Activated T-helper 2 cell treated with anti-CD3 and anti-CD28 coated beads, Interferon-gamma antibody, Interleukin-2, Interleukin-4, amounts not matched to agents 10 μg/mL and 5 μg/mL and 100 μg/mL, durations not matched to agents 14 hours and 24 hours and 36 hours (primary cell): ENCODE measurements at places on chromosomes 13 and 19.

DNA sequence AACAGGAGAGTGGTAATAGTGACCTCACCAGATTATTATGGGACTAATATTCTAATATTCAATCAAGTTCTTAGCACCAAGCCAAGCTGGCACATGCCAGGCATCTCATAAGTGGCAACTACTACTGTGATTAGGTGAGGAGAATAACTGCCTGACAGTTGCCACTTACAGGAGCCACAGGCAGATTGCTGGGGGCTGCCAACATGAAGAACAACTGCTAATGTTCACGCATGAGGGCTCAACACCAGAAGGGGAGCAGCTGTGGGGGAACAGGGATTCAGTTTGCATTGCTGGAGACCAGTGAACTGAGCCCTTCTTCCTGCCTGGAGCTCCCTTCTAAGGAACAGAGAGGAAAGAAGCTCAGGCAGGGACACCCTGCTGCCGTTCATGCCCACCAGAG lies 504.5 kb downstream of the FOXO1 start:
- no peak overlapping the region for H3K27ac ChIP-seq
- no peaks in the 10 kb centered on the region for H3K36me3 ChIP-seq
- peaks cover 5% of the 10 kb centered on the region for H3K4me1 ChIP-seq
- no peak overlapping the region for H3K4me3 ChIP-seq
- H3K27me3 ChIP-seq: no peaks in the 10 kb centered on the region

GRCh38 chr19:5037936-5038335 lies 69.0 kb downstream of the KDM4B start:
- peaks cover 25% of the 10 kb centered on the region for H3K36me3 ChIP-seq
- no peaks in the 10 kb centered on the region for H3K4me1 ChIP-seq
- no peaks in the 10 kb centered on the region for H3K27me3 ChIP-seq
- H3K4me3 ChIP-seq: no peak overlapping the region

DNA sequence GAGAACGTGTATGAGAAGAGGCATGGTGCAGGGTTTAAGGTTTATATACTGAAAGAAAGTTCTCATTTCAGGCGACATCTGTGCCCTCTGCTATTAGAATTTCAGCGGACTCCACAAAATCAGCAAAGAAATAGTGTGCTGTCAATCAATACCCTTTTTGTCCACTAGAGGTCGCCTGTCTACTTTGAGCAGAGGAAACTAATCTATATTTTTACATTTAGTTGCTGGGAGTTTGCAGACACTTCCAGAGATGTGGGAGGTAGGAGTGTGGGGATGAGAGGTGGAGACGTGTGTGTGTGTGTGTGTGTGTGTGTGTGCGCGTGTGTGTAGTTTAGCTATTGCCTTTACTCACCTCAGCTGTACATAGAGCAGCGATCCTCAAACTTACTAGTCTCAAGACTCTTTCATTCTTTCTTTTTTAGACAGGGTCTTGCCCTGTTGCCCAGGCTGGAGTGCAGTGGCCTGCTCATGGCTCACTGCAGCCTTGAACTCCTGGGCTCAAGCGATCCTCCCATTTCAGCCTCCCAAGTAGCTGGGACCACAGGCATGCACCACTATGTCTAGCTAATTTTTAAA lies 9.7 kb downstream of the INAFM1 start:
- H3K4me1 ChIP-seq: peaks cover 5% of the 10 kb centered on the region
- H3K27ac ChIP-seq: no peak overlapping the region
- H3K27me3 ChIP-seq: no peaks in the 10 kb centered on the region
- peaks cover 4% of the 10 kb centered on the region for H3K36me3 ChIP-seq
- no peak overlapping the region for H3K4me3 ChIP-seq
- DNase-seq: no peak

DNA sequence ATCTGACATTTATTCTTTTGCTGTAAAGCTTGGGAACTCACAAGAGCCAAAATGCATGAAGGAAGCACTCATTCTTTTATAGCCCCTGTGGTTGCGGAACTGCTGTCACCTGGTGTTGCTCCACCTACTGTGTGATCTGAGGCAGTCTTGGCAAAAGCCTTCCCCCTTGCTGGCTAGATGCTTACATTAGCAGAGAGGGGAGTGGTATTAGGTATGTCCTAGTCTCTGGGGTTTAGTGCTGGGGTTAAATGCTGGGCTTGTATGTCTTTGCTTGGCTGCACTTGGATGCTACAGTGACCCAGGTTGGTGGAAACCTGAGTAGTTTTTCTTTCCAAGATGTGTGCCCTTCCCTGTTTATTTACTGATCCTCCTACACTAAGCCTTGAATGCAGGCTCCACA lies 99.3 kb downstream of the WDFY2 start:
- H3K4me3 ChIP-seq: no peak overlapping the region
- H3K27me3 ChIP-seq: no peaks in the 10 kb centered on the region
- no peaks in the 10 kb centered on the region for H3K36me3 ChIP-seq

GRCh38 chr13:96033220-96034015 lies 19.8 kb downstream of the UGGT2 start:
- H3K27me3 ChIP-seq: no peaks in the 10 kb centered on the region
- no peak overlapping the region for H3K4me3 ChIP-seq
- no peak for DNase-seq
- H3K27ac ChIP-seq: no peak overlapping the region

DNA sequence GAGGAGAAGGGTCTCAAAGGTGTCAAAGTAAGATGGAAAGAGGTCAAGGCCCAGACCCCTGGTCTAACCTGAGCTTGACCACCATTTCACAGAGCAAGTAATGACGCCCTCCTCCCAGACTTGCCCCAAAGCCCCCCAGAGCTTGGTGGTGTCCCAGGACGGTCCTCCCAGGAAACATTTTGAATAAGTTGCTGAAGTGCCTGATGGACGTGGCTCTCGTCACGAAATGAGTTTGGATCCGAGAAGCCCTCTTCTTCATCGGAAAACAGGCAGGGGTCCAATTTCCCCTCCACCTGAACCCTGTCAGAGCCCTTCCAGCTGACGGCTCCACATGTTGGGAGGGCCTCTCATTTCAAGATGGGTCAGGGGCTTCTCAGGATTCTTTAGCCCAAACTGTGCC lies 54.5 kb upstream of the TPM4 start:
- H3K4me1 ChIP-seq: no peaks in the 10 kb centered on the region
- H3K27ac ChIP-seq: no peak overlapping the region
- no peak overlapping the region for H3K4me3 ChIP-seq
- no peak for DNase-seq
- H3K27me3 ChIP-seq: no peaks in the 10 kb centered on the region

DNA sequence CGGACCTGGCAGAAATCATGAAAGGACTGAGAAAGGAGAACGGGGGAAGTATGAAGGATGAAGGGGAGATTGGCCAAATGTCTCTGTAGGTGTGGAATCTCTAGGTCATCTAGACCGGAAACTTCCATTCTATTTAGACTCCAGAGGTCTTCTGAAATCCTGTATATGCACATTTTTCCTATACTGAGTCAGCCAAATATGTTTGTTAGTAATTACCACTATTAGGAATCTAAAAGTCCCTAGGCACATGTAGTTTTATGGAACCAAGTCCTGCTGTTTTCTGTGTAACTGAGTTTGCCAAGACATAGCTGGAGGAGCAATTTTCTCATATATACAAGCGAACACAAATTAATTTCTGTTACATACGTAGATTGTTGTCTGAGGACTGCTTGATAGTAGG lies 498.1 kb downstream of the GPC5 start:
- no peaks in the 10 kb centered on the region for H3K4me1 ChIP-seq
- no peaks in the 10 kb centered on the region for H3K36me3 ChIP-seq
- no peak overlapping the region for H3K27ac ChIP-seq
- H3K4me3 ChIP-seq: no peak overlapping the region
- DNase-seq: no peak

GRCh38 chr19:35116072-35116801 lies 614 bp downstream of the FXYD3 start:
- no peaks in the 10 kb centered on the region for H3K27me3 ChIP-seq
- H3K4me1 ChIP-seq: peaks cover 4% of the 10 kb centered on the region
- H3K4me3 ChIP-seq: no peak overlapping the region
- no peak overlapping the region for H3K27ac ChIP-seq
- no peak for DNase-seq
- H3K36me3 ChIP-seq: no peaks in the 10 kb centered on the region

- H3K27ac ChIP-seq: no peak overlapping the region
- H3K4me3 ChIP-seq: no peak overlapping the region
- H3K27me3 ChIP-seq: peaks cover 13% of the 10 kb centered on the region
- H3K4me1 ChIP-seq: peaks cover 6% of the 10 kb centered on the region
These were observed 114.9 kb upstream of the TMTC4 start for GRCh38 chr13:100789481-100789880.

GRCh38 chr13:98022210-98022609 lies 68.7 kb downstream of the IPO5 start:
- H3K4me3 ChIP-seq: no peak overlapping the region
- H3K36me3 ChIP-seq: peaks cover 67% of the 10 kb centered on the region
- no peaks in the 10 kb centered on the region for H3K27me3 ChIP-seq
- DNase-seq: no peak
- no peaks in the 10 kb centered on the region for H3K4me1 ChIP-seq
- no peak overlapping the region for H3K27ac ChIP-seq

GRCh38 chr19:55391702-55392615 lies 6.2 kb downstream of the RPL28 start:
- no peak for DNase-seq
- H3K4me1 ChIP-seq: peaks cover 15% of the 10 kb centered on the region
- H3K27me3 ChIP-seq: no peaks in the 10 kb centered on the region
- peaks cover 44% of the 10 kb centered on the region for H3K36me3 ChIP-seq
- H3K27ac ChIP-seq: no peak overlapping the region
- no peak overlapping the region for H3K4me3 ChIP-seq

DNA sequence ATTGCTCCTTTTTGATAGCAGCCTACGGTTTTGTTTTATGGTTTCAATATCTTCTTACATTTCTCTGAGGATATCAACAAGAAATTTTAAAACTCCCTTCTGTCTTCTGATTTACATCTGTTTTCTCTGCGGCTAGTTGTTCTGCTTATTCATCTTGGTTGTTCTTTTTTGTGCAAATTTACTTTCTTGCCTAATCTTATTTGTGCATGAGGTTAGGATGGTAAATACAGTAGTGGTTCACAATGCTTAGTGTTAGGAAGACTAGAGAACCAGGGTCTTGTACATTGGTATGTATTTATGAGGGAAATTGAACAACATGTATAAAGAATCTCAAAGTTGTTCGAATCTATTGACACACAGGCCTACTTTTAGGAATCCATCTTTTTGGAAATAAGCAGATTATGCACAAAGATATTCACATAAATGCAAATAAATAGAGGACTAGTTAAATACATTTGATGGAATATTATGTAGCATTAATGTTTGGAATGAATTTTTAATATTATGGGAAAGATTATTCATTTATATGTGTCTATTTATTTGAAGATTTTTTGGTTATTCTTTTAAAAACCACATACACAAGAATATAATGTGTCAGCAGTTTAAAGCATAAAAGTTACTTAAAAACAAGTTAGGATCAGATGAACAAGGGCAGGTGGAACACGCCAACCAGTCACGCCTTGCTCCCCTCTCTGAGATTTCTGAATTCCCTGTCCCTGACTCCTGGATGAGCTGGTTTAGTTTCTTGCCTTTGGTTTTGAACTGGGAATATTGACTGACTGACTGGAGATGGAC lies 51.4 kb upstream of the RFC3 start:
- no peaks in the 10 kb centered on the region for H3K36me3 ChIP-seq
- H3K4me3 ChIP-seq: no peak overlapping the region
- H3K27me3 ChIP-seq: peaks cover 6% of the 10 kb centered on the region
- H3K4me1 ChIP-seq: peaks cover 4% of the 10 kb centered on the region
- DNase-seq: no peak

- peaks cover 9% of the 10 kb centered on the region for H3K27me3 ChIP-seq
- no peak overlapping the region for H3K4me3 ChIP-seq
- no peak for DNase-seq
- H3K27ac ChIP-seq: no peak overlapping the region
- no peaks in the 10 kb centered on the region for H3K36me3 ChIP-seq
These were observed 60.7 kb downstream of the SLC6A16 start for GRCh38 chr19:49264258-49264657.

DNA sequence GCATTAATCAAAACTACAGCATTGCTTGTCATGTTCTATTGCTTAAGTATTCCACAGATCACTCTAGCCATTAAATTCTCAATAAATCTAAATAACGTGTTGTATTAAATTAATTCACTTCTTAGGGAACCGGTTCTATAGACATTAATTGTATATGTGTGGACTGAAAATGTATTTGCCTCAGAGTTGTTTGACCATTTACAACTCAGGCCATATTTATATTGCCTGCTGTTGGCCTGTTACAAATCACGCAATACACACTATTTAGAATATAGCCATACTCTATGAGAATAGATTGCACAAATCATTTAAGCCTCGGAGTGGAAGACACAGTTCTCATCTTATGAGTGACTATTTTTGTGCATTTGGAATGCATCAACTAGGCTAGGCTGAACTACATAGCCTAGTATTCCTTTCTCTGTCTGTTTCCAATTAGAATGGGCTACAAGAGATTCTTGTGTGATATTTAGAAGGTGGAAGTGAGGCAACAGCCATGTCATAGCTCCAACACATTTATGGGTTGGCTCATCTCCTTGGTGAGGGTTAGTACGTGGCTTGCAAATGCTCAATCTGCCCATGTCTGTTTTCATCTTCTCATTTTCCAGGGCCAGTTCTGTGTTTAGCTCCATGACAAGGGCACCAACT lies 1116.1 kb downstream of the PCDH9 start:
- no peak overlapping the region for H3K4me3 ChIP-seq
- DNase-seq: no peak
- no peaks in the 10 kb centered on the region for H3K36me3 ChIP-seq
- H3K4me1 ChIP-seq: no peaks in the 10 kb centered on the region
- H3K27me3 ChIP-seq: no peaks in the 10 kb centered on the region

- H3K4me3 ChIP-seq: no peak overlapping the region
- H3K27ac ChIP-seq: no peak overlapping the region
- H3K4me1 ChIP-seq: peaks cover 8% of the 10 kb centered on the region
These were observed 16.9 kb upstream of the CYP2S1 start for GRCh38 chr19:41175801-41176777.

DNA sequence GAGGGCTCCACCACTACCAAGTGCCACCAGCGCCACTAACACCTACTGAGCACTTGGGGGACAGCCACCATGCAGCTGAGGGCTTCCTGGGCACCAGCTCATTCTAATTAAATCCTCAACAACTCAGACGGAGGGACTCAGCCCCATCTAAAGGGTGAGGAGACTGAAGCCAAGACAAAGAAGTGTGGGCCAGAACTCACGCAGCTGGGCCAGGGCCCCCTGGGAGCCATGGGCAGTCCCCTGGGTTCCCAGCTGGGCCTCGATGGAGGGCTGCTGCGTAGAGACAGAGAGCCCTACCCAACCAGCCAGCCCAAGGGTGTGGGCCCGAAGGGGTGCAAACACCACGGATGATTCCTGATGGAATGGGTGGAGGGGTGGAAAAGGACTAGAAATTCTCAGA lies 12.8 kb upstream of the PRKD2 start:
- H3K36me3 ChIP-seq: peaks cover 78% of the 10 kb centered on the region
- peaks cover 22% of the 10 kb centered on the region for H3K4me1 ChIP-seq
- no peak overlapping the region for H3K27ac ChIP-seq
- no peak overlapping the region for H3K4me3 ChIP-seq
- no peaks in the 10 kb centered on the region for H3K27me3 ChIP-seq
- no peak for DNase-seq

DNA sequence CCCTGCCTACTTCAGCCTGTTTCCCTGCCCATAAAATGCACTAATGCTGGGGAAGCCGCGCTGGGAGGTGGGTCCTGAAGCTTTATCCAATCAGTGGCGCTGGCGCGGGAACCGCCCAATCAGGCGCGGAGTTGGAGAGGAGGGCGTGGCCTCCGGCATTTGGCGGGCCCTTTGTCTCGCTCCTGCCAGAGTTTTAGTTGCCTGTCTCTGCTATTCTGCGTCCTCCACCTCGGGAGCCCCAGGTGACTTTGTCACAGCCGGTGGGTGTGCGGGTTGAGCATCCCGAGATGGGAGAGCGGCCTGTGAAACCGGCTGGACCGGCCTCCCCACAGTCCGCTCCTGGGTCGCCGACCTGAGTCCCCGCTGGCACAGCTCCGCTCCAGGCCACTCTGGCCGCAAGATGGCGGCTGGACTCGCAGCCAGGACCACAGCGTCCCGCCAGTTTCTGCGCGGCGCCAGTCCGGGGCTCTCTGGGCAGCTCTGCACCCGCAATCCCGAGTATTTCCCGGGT lies 30.7 kb upstream of the ZNF429 start:
- H3K4me1 ChIP-seq: no peaks in the 10 kb centered on the region
- DNase-seq: peak; percentile 58
- H3K27ac ChIP-seq: no peak overlapping the region
- H3K36me3 ChIP-seq: peaks cover 4% of the 10 kb centered on the region
